Effector CD4-positive, alpha-beta T cell (primary cell): ENCODE measurements at places on chromosomes 6 and 20.

GRCh38 chr20:19519466-19519865, 238.6 kb upstream of the RIN2 start:
- DNase-seq: no peak

DNA sequence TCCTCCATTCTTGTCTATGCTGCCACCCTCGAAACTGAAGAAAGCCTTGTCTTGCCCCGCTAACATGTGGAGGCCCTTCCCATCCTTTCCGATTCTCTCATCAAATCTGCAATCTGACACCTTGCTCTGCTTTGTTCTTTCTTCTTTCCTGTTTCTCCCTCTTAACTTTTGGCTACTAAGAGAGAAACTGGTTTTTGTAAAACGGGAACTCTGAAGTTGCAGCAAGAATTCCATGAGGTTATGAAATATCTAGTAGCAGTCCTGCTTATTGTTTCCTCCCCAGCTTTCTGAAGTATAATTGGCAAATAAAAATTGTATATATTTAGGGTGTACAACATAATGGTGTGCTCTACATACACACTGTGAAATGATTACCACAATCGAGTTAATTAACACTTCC, 80.2 kb downstream of the MAP7 start:
- DNase-seq: no peak

GRCh38 chr20:61950641-61951071, 115.0 kb downstream of the TAF4 start:
- DNase-seq: no peak

- no peak for DNase-seq
These were observed 82.1 kb downstream of the PREP start for GRCh38 chr6:105320765-105321164.

GRCh38 chr6:169026175-169026574, 227.5 kb downstream of the THBS2 start:
- no peak for DNase-seq

GRCh38 chr6:121794630-121795029, 359.2 kb downstream of the GJA1 start:
- no peak for DNase-seq

DNA sequence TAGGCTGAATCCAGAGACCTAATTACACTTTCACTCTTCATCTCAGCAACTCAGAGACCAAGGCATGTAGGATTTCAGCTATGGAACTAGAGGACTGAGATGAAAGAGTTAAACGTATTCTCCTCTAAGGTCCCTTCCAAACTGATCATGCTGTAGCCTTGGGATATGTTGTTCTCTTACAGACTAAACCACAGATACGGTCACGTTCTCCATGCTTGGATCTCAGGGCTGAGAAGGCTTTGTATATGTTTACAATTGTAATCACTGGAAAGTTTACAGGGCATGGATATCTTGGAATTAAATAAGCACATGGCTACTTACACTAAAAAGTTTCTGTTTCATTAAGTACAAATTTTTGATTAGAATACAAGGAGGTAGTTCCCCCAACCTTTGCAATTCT, 50.1 kb downstream of the PKIB start:
- no peak for DNase-seq

DNA sequence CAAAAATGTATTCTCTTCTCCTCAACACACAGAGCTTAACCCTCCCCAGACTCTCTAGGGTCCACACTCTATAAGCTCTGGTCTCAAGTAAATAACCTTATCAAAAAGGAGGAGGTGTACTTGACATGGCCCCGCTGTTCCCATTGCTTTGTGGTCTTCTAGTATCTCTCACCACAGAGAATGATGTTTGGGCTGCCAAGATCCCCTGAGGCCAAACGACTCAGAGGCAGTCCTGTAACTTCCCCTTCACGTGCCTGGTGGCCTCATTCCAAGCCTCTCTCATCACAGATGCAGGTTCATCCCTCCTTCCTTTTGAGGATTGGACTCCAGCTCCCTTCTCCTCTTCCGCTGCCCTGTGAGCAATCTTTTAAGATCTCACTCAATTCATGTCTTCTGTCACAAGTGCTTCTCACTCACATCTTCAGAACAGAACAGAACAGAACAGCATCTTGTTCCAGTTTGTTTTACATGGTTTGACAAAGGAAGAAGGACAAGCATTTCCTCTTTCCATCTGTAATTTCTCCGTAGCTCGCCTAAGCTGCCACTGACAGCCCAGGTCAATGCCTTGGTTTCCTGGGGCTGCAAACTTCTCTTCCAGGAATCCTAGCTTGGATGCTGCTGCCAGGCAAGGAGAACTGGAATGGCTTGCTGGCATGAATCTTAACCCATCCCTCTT, 541.5 kb downstream of the CD83 start:
- no peak for DNase-seq

DNA sequence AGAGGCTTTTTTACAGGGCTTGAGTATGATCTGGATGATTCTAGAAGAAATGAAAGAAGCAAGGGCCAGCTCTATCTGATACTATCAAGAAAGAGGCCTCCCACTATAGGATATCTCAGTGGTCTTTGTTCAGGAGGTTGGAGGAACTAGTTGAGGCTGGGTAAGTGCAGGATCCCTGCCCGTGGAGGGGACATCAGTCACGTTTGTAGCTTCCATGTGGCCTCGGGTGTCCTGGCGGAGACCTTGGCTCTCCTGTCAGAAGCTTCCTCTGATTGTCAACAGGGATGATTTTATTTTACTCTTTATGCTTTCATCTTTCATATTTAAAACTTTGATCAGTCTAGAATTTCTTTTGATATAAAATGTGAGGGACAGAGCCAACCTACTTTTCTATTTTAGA, 86.6 kb downstream of the PHACTR3 start:
- no peak for DNase-seq

GRCh38 chr6:3318226-3318625, 59.5 kb downstream of the PSMG4 start:
- DNase-seq: no peak

DNA sequence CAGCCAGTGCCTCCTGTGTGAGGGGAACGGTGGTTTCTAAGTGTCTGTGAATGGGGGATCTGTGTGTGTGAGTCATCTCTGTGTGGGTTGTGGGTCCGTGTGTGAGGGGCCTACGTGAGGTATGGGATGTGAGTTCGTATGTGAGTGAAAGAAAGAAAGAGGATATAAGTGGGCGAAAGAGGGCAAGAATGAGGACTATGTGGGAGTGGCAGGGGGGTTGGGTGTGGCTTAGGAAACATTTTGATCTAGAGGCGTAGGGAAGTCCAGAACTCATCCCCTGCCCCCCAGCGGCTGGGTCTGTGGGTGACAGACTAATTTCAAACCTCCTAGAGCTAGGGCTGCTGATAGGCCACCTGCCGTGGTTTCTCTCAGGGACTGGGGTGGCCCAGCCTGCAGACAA, 35.5 kb downstream of the DHX35 start:
- no peak for DNase-seq

DNA sequence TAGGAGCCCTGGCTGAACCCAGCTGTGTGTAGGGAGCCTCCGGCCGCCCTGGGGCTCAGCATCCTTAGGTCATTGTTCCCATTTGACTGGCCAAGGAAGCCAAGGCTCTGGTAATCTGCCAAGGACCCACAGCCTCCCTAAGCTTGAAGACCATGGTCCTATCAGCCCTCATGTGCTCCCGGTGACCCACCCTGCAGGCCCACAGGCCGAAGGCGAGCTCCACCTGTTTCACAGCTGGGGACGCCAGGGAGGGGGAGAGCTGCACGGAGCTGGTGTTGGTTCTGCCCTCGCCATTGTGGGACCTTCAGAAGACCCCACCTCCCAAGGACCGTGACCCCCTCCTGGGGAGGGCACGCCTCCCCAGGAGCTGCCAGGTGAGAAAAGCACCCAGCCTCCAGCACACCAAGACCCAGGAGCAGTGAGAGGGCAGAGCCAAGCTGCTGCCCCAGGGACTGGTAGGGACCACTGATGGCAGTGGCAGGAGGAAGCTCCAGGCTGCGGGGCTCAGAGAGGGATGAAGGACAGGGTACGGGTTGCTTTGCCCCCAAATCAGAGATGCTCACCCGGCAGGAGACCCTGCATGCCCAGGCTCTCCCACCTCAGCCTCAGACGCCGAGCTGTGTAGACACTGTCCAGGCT, 30.7 kb upstream of the MRGBP start:
- DNase-seq: no peak

DNA sequence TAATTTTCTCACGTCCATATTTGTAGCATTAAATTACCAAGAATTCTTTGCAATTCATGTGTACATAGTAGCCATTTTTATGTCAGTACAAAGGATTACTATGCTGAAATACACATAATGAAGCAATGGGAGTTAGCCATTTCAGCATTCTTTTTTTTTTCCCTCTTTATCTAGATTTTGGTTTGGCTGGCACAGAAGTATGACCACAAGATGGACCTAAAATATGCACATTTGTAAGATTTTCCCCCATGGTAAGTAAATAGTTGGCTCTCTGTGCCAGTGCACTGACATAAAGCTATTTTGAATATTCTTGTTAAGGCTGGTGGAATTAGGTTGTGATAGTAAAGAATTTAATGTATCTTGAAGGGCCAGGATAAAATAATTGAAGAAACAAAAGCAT, 486.1 kb upstream of the BTBD3 start:
- DNase-seq: no peak

- DNase-seq: no peak
These were observed 67.9 kb upstream of the SNX9 start for GRCh38 chr6:157755032-157755745.

- no peak for DNase-seq
These were observed 512.8 kb upstream of the CITED2 start for GRCh38 chr6:139887275-139887674.

GRCh38 chr20:54062812-54063280, 7.5 kb downstream of the BCAS1 start:
- no peak for DNase-seq

DNA sequence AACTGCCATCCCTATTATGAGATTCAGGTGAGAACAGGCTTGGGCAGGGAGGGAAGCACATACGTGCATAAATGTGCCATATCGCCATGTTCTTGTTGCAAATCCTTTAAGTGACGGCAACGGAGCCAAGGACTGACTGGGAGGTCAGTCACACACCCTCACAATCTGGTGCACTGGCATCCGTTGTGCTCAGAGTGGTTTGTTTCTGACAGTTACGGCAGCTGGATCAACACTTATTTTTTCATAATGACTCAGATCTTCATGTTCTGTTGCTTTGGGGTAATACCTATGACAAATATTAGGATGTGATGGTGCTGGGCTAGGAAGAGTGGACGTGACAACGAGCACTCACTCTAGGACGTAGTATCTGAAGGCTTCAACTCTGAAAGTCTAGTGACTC, 56.2 kb upstream of the PREP start:
- no peak for DNase-seq

- no peak for DNase-seq
These were observed 53.3 kb upstream of the DACT2 start for GRCh38 chr6:168372889-168373288.

DNA sequence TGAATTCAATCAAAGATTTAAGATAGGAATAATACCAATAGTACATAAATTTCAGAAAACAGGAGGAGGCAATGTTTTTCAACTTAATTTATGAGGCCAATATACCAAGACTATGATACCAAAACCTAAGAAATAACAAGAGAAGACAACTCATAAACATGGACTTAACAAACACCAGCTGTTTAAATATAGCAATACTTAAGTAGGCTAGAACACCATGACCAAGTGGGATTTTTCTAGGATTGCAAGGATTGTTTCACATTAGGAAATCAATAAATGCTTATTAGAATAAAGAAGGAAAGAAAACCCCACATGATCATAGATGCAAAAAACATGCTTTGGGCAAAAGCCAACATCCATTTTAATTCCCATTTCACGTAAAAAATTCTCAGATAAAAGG, 355.1 kb downstream of the EPM2A start:
- DNase-seq: no peak

DNA sequence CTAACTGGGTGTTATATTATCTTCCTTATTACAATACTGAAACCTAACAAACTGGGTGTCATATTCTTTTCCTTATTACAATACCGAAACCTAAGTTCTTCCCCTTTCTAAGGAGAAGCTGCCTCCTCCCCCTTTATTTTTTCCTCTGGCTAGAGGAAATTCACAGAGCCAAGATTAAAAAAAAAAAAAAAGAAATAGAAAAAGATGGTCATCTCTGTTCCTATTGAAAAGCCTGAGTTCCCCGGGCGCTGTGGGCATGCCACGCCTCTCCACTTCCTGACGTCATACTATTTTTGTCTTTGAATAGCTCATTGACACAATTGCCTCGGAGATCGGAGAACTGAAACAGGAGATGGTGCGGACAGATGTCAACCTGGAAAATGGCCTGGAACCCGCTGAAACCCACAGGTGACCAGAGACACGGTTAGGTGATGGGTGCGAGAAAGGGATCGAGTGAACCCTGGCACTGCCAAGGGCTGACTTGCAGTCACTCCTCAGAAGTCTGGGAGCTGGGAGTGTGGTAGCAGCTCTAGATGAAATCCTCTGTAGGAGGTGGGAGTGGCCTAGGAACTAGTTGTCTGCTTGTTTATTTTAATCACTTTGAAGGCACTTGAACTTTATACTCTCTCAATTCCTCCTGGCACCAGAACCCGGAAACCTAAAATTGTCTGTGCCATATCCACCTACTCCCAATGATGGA, 82.2 kb upstream of the NAA20 start:
- no peak for DNase-seq

DNA sequence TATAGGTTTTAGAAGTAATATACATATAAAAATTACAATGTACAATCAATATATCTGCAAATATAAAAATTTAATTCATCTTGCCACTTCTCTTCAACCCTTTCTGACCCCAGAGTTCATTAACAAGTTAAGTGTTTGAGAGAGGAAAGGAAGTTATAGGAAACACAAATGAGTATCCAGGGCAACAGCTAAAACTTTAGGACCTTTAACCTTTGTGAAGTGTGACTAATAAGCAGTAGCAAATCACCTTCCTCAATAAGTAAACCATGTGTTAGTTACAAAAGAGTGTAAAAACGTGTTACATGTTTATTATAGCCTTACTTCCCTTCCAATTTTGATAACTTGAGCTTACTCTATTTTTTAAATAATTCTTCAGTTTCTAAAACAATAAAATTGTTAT, 73.4 kb upstream of the SIM1 start:
- DNase-seq: no peak

- no peak for DNase-seq
These were observed 188.3 kb upstream of the ZFP64 start for GRCh38 chr20:52379723-52380336.

DNA sequence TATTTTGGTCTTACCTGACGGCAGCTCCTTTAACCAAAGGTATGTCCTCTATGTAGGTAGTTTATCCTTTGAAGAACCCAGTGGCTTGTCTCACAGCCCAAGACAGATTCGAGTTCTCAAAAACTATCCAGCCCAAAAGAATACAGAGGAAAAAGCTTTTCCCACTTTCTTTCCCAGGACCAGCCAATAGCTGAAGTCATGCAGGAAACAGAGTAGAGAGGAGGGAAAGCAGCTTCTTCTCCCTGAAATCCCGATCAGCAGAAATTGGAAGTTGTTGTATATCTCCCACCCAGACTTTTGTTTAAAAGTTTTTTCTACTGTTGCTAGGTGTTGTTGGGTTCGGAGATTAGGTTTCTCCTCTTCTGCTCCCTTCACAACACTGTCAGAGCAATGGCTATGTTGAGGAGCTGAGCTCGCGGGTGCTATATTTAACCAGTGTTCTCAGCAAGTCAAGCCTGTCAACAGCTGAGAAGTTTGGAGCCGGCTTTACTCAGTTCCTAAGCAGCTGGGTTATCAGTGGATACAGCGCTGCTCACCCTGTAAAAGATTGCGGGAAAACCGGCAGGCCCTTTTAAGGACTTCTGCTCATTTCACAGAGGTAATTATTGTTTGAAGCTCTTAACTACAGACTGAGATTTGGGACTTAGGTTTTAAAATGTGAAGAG, at the start of gene FILIP1:
Gene FILIP1 (minus strand): TSS at position 401 of the 665 bp plus-strand sequence. CDS start 78,828 bp downstream, outside the sequence.
- no peak for DNase-seq
